Activated naive CD4-positive, alpha-beta T cell treated with anti-CD3 and anti-CD28 coated beads, Interleukin-2, amount 50 U/mL, for 16 hours (primary cell): ENCODE measurements at places on chromosomes 1 and 21.

DNA sequence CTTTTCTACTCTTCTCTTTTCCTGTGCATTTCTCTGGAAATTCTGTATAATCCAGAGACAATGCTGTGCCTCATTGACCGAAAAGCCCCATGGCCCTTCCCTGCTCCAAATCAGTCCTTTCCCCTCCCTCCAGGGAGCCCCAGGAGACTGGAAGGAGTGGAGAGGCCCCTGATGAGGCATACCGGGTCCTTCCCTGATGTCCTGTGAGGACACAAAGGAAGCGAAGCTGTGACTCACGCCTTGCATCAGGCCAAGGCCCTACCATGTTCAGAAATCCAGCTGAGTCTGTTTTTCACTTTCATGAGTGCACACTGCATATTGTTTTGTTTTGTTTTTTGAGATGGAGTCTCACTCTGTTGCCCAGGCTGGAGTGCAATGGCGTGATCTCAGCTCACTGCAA lies 38.7 kb upstream of the BECN2 start:
- no peak for DNase-seq

DNA sequence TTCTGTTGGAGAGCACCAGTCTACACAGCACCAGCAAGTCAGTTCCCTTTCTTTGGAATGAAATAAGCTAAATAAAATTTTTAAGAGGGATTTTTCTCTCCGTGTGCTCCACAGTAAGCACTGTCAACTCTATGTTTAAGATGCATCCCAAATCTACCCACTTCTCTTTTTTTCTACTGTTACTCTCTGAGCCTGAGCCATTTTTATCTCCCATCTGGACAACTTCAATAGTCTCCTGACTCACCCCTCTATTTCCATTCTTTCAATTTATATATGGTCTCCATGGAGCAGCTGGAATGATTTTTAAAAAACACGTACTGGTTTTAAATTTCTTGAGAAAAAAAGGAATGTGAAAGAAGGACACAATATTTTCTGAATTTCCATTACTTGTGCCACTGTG lies 24.7 kb upstream of the CCT8 start:
- DNase-seq, result no peak

DNA sequence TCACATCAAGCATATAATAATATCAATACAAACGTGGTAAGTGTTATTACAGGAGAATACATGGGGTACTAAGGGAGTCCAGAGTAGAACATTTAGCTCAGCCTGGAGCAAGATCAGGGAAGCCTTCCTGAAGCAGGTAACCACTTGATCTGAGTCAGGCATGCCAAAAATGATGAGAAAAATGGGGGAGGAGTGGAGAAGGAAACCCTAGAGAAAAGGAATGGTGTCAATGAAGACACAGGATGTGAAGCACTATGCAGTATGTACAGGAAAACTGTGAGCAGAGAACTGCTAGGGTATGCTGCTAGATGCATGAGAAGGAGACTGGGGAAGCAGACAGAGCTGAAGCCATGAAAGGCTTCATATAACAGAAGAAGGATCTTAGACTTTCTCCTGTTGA lies 84.7 kb downstream of the NOTCH2 start:
- DNase-seq, result no peak

- DNase-seq, result no peak
Observed at GRCh38 chr1:154884869-154885701, 15.0 kb upstream of the KCNN3 start.
